HepG2 (cell line): ENCODE measurements at places on chromosomes 7 and 10. TPM values are rescaled to one million over a fixed set of nuclear protein-coding genes. Genes with fewer than 3 reads are reported as not detected.

GRCh38 chr10:117804470-117805011, 242.2 kb downstream of the RAB11FIP2 start:
- H3K27me3 ChIP-seq: peaks cover 4% of the 10 kb centered on the region; the same call in 1 of the 3 replicates
- no peak overlapping the region for H3K4me3 ChIP-seq
- H3K4me1 ChIP-seq: no peaks in the 10 kb centered on the region
- H3K27ac ChIP-seq: no peak overlapping the region

DNA sequence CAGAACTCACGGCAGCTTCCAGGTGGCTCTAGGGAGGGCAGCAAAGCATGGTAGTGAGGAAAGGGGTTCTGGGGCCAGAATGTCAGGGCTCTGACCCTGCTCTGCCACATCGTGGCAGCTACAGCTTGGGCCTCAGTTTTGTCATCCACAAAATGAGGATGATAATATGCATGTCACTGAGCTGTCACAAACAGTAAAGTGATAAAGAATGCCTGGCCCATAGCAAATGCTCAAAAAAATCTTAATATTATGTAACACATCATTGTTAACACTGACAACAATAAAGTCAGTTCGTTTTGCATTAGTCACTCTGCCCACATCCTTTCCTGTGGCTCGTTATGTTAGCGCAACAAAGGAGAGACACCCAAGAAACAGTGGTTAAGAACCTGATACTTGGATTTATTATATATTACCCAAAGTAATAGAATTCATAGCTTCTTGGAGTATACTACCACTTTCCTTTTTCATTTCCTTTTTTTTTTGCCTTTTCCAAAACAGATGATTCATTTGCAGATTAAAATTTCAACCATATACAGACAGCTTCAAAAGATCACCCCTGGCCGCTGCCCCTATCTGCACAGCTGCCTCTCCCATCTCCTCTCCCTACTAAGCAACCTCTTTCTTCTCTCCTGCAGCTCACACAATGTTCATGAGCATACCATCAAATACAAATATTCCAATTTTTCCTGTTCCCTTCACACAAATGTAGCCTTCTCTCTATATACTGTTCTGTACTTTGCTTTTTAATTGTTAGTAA, 45.5 kb upstream of the DDC start:
- no peaks in the 10 kb centered on the region for H3K27me3 ChIP-seq
- H3K4me1 ChIP-seq: peaks cover 22% of the 10 kb centered on the region
- no peak overlapping the region for H3K27ac ChIP-seq
- no peak for DNase-seq
- H3K4me3 ChIP-seq: no peak overlapping the region

DNA sequence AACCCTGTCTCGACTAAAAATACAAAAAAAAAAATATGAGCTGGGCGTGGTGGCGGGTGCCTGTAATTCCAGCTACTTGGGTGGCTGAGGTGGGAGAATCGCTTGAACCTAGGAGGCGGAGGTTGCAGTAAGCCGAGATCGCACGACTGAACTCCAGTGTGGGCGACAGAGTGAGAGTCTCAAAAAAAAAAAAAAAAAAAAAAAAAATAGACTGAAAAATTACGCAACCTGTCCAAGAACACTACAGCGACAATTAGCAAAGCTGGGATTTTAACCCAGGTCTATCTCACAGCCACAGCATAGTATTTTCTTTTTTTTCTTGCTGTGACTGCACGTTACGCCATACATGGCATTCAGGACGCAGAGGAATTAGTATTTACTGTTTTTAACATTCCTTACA, 1.1 kb upstream of the RABGEF1 start:
- peaks cover 30% of the 10 kb centered on the region for H3K4me1 ChIP-seq
- no peak for DNase-seq
- no peaks in the 10 kb centered on the region; the same call in 2 of the 3 replicates for H3K36me3 ChIP-seq
- H3K27me3 ChIP-seq: no peaks in the 10 kb centered on the region
- H3K27ac ChIP-seq: peak overlapping the region; percentile 91
- peak overlapping the region; percentile 87 for H3K4me3 ChIP-seq

Gene ZNF775
- total RNA-seq: 3.1 and 4.5 TPM in 2 replicates

DNA sequence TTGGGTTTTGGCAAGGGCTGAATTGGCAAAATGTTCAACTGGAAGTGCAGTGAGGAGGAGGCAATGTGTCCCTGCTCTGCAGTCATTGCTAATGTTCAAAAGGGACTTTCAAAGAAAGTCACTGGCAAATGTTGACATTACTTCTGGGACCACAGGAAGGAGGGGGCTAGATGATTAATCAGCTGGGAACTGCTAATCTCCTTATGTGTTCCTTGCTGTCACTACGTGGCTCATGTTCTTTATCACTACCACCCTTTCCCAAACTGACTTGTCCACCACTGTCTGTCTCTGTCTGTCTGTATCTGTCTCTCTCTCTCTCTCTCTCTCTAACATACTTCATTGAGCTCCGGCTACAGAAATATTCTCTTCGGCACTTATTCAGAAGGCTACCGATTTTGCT, 86.9 kb upstream of the MTPN start:
- no peak for DNase-seq
- no peaks in the 10 kb centered on the region for H3K36me3 ChIP-seq
- H3K4me1 ChIP-seq: no peaks in the 10 kb centered on the region
- no peak overlapping the region for H3K4me3 ChIP-seq
- H3K27me3 ChIP-seq: 0 out of 3 replicates have a peak, but pooled peaks cover 3% of the 10 kb centered on the region
